ENCODE measurements at places on chromosomes 3 and 15.

GRCh38 chr3:143151004-143151731, 31.6 kb downstream of the CHST2 start:
- no peak for DNase-seq

DNA sequence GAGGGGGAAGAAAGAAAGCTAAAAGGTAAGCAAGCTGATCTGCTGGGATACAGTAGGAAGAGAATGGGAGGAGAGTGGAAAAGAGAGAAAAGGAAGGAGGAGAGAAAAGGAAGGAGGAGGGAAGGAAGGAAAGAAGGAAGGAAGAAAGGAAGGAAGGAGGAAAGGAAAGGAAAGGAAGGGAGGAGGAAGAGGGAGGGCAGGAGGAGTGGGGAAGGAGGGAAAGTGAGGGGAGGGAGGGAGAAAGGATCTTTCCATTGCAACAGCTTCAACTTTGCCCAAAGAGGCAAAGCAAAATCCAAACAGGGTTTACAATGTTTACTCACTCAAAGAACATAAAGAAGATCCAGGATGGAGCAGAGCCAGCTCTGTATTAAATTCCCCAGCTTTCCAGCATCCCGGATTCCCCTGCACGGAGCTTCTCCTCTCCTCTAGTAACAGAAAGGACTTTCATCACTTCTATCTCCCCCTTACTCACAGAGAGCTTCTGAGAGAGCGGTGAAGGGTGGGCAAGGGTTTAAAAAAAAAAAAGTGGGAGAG, 494.2 kb upstream of the PROK2 start:
- DNase-seq: no peak

- no peak for DNase-seq
These were observed 6.6 kb downstream of the NRROS start for GRCh38 chr3:196645897-196646665.

- no peak for DNase-seq
These were observed 12.2 kb downstream of the SELENOS start for GRCh38 chr15:101264911-101265641.

DNA sequence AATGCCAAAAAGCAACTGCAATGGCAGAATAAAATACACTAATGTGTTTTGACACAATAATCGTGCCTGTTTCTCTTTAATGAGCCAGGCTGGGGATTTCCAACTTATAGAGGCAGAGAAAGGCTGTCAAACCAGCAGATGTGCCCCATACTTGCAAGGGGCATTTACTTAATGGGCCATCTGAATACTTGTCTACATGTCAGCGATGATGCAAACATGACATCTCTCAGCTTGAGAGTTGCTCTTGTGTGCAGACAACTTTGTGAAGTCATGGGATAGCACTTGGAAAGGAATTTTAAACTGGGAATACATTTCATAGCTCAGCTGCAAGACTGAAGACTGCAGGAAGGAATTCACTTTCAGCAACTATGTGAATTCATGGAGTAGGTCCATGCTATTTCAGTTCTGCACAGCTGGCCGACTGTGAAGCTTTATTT, 127.4 kb upstream of the ADAMTS9 start:
- DNase-seq: no peak

GRCh38 chr15:77870195-77871065, 207.1 kb downstream of the TBC1D2B start:
- DNase-seq: peak; percentile 9

GRCh38 chr15:29590701-29591100, 231.6 kb downstream of the TJP1 start:
- no peak for DNase-seq

GRCh38 chr3:88003115-88003755, 55.6 kb downstream of the CGGBP1 start:
- no peak for DNase-seq

DNA sequence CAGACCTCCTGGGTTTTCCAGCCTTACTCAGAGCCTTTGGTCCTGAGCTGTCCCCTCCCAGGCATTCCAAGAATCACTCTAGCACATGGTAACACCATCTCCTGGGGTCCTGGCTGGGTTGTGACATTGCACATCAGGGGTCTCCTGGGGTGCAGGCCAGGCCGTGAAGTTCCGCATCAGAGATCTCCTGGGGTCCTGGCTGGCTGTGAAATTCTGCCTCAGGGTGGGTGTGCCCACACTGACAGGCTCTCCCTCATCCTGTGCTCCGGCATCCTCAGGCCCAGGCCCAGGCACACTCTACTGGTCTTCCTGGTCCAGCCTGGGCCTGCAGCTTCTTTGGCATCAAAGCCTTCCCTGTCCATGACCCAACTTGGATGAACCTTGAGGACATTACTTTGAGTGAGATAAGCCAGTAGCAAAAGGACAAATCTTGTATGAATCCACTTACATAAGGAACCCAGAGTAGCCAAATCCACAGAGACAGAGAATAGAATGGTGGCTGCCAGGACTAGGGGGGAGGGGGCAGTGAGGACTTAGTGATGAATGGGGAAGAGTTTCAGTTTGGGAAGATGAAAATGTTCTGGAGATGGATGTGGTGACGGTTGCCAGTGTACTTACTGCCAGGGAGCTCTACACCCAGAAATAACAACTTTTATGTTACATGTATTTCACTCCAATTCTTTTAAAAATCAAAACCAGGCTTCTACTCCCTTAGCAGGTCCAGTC, 49.1 kb upstream of the KLF13 start:
- no peak for DNase-seq

- DNase-seq: no peak
These were observed 39.1 kb upstream of the DNAJC13 start for GRCh38 chr3:132378048-132378762.
